ENCODE measurements at places on chromosomes 5 and 9.

GRCh38 chr9:137802021-137802420 lies 75.6 kb upstream of the CACNA1B start:
- DNase-seq: no peak

- DNase-seq: no peak
Measured at GRCh38 chr9:121831869-121832268, 180.4 kb downstream of the DAB2IP start.

DNA sequence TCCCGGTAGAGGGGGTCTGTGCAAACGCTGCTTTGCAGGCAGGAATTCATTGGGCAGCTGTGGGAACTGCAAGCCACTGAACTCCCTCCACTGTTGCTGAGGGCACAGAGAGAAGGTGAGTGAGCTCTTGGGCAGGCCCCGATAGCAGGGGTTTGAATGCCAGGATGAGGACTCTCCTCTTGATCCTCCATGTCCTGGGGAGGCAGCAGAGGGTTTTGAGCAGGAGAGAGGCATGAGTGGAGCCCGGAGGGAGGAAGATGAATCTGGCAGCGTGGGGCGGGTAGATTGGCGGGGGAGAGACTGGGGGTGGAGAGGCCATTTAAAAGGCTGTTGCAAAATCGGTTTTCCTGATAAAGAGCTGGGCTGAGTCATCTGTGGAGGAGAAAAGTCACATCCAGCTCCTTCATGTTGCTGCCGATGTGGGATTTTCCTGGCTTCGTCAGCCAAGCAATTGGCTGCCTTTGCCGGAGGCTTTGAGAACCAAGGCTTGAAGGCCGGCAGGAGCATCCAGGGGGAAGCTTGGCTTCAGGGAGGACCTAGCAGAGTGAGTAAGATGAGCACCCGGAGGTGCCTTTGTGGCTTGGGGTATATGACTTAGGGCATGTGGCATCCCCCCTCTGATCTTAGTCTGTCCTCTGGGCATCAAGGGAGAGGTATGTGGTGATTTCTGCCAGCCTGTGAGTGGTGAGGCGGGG lies at the start of gene SYNPO:
Gene SYNPO (plus strand): TSS at position 350 of the 695 bp plus-strand sequence. CDS start 7,616 bp downstream, outside the sequence.
- DNase-seq: no peak

DNA sequence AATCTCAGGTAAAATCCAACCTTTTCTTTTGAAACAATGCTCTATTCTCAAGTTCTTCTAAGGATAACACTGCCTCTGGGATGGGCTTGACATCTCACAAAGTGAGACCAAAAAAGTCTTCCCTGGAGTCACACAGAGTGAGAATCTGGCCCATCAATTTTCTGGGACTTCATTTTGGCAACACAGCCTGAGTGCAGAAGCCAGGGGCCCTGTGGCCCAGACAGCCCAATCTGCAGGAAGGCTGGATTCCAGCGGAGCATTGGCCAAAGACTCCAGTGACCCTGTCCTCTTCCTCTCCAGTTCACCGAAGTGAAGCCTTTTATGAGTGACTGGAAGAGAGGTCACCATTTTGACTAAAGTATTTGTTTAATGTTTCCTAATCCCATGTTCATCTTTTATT lies 105.1 kb downstream of the PLK2 start:
- no peak for DNase-seq

DNA sequence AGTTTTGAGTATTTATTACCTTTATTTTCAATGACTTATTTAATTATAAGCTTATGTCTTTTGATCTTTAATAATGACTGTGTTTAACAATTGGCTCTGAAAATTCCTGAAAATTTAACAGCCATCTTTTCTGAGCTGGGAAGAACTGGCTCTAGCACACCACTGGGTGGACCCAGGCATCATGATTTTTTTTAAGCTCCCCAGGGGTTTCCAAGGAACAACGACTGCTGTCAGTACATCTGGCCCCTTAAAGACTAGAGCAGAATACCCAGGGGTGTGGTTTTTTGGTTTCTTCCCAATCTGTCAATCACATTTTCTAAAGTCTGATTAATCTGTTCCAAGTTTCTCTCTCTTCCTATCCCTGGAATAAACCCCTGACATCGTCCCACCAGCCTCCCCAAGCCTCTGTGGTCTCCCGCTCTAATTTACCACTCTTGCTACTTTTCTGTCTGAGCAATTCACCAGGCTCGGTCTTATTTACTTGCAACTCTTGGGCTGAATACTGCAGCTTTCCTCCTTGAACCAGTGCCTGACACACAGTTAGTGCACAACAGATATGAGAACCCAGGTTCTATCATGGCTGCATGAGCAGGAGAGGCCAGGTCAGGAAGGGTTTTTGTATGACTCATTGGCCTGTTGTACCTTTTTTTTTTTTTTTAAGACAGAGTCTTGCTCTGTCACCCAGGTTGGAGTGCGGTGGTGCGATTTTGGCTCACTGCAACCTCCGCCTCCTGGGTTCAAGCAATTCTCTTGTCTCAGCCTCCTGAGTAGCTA lies 321.9 kb downstream of the ZSWIM6 start:
- no peak for DNase-seq

DNA sequence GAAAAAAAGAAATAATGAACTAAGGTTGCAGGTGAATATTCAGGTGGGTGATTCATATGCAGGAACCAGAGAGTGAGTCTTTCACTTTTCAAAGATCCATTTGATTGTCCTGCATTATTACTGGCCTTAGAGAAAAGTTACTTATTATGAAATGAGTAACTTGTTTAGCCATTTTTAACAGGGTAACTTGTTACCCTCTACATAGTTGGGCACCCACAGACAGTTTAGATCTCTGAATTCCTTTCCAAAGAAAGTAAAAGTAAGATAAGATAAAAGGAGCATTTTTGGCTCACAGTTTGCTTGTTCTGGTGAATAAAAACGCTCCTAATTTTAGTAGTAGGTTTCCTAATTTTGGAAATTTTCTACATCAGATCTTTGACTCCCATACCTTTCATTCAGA lies 54.1 kb upstream of the DAB2 start:
- DNase-seq: no peak

DNA sequence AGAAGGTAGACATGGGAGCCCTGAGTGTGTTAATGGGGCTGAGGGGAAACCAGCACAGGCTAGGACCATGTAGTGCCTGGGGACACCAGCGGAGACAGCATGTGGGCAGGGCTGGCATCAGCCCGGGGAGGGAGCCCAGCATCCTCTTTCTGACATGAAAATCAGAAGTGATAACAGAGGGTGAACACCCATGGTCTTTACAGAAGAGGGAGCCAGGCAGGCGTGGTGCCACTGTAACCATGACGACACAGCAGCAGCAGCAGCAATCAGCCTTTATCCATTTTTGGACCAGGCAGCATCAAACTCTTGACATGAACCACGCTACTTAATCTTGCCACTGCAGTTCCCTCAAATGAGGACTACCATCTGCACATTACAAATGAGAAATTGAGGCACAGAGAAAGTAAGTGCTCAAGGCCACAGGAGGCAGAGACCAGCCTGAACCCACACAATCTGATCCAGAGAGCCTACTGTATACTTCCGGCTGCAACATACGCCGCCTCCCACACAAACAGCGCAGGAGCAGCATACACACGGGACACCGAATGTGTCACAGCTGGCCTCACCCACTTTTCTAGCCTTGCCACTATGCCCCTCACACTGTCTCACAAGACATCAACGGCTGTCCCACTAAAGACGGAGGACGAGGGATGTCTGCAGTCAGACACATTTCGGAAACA lies 23.8 kb downstream of the CAMSAP1 start:
- DNase-seq: peak; percentile 25

DNA sequence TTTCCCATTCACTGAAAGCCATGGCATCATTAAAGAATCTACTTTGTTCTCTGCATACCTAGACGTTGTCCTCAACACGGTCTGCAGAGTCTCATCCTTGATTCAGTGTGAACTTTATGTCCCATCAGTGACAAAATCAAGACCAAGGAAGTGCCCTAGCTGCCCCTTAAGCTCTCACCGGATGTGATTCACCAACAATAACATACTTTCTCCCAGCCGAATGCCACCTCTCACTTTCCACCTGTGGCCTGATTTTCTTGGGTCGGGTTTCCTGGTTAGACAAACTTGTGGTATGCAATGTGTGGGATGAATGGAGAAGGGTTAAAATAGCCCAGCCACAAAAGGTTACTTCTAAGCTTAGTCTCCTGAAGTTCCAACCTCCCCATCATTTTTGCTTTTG lies 145.3 kb upstream of the PAPPA start:
- no peak for DNase-seq

DNA sequence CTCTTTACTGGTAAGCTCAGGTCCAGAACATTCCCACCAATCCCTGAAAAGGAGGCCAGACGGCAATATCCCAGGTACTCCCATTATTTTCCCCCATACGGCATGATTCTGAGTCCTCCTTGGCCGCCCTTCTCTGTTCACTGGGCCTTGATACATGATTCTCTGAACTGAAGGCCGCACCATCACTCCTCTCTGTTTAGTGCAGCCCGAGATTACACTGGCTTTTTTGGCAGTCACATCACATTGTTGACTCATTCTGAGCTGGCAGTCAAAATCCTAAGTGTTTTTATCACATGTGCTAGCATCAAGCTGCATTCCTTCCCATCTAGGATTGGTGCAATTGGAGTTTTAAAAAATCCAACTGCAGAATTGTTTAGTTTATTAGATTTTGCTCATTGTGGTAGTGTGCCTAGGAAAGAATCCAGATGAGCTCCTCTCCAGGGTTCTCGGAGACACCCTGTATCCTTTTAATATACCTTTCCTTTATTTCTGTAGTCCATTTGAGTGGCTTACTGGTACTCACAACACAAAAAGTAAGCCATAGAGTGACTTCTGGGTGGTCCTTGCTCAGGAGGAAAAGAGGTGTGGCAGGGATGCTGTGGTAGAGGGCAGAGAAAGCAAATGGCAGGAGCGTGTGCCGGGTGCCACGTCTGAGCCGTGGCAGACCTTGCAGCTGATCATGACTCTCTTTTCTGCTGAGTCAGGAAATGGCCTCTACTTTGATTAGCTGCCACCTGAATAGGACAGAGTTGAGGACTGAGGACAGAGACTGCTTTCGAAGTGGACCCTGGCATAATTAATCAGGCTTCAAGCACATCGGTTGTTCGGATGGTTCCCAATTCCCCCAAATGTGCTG lies 121.1 kb upstream of the IL12B start:
- no peak for DNase-seq

DNA sequence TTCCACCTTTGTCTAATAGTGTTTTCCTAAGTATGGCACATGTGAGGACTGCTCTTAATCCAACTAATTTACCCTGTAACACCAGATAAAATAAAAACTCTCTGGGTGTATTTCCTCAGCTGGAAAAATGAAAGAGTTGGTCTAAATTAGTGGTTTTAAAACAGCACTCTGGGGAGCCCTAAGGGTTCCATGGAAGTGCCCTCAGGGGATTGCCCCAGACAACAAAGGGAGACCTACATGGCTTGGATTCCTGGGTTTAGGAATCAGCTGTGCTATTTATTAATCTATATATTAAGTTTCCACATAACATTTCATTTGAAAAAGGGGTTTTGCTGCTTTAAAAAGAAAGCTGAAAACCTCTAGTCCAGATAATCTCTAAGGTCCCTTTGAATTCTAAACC lies 20.2 kb downstream of the ADAMTS6 start:
- DNase-seq: no peak

DNA sequence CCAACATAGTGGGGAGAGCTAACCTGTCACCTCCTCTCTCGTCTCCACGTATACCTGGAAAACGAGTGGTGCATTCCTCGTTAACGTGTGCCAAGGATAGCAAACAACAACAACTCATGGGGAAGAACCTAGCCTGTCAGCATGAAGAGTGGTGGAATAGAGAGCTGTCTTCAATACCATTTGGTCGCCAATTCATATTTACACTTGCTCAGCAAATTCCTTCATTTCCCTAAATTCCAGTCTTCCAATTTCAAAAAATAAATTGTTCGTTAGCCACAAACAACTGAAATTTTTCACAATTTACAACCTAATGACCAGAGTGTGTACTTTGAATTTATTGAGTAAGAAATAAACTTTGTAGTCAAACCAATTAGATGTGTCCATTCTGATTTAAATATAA lies 344.8 kb downstream of the NTRK2 start:
- no peak for DNase-seq

- DNase-seq: no peak
Measured at GRCh38 chr9:97868859-97869258, 15.8 kb downstream of the FOXE1 start.

DNA sequence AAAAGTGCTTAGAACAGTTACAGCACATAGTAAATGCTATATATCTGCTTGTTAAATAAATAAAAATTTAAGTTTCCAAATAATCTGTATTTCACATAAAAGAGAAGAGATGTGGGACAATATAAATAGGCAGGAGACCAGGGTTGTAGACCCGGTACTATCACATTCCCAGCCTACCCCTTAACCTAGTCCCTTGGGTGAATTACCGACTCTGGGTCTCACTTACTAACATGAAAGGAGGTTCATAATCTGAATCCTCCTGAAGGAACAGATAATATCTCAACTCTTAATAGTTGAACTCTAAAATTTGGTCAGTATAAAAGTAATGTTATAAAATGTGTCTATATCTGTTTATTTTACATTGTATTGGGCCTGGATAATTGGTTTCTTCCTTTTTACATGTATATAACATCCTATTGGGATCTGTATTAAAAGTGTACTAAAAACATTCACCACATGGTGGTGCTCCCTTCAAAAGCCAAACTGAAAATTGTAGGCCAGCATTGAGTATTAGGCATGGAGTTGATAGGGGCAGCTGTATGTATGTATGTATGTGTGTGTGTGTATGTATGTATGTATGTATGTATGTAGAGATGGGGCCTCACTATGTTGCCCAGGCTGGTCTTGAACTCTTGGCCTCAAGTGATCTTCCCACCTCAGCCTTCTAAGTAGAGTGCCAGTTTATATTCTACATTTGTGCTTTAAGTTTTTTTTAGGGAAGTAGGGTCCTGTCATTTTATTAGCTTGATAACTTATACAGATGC lies 64.2 kb upstream of the ABL1 start:
- DNase-seq: peak; percentile 52

DNA sequence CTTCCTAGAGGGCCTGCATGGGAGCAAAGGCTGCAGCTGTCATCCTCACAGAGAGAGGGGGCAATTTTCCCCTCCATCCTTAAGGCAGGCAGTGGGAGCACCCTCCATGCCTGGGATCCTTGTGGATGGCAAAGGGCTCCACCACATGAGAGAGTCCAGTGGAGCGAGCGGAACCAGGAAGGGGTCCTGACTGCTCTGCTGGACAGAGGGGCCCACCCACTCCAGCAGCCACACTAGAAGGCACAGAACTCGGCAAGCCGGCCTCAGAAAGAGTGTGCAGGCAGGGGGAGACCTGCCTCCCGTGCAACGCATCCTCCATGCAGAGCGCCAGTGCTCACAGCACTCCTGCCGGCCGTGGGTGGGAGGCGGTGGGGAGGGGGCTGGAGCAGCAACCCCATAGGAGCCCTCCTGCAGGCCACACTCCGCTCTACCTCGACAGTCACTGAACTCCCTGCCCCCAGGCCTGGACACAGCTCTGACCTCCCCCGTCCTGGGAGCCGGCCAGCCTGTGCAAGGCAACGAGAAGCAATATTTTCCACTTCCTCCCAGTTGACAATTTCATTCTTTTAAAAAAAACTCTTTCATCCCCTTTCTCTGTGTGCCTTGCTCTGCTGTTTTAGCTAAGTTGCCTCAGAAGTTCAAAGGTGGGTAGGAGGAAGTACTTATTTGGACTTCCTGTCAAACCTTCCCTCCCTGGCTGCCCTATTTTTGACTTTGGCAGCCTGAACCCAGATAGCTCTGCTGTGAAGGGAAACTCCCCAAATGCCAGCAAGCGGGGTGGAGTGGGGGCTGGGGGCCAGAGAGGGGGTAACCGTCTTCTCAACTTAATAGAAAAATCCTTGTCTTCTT lies 5.3 kb upstream of the LCP2 start:
- DNase-seq: peak; percentile 29

Measured in hematopoietic multipotent progenitor cell treated with erythropoietin and hydrocortisone succinate and interleukin-3 and kit ligand, for 17 days (in vitro differentiated cells).